Glomerular endothelial cell (primary cell): ENCODE measurements at places on chromosomes 5 and 9. TPM values are rescaled to one million over a fixed set of nuclear protein-coding genes. Genes with fewer than 3 reads are reported as not detected.

DNA sequence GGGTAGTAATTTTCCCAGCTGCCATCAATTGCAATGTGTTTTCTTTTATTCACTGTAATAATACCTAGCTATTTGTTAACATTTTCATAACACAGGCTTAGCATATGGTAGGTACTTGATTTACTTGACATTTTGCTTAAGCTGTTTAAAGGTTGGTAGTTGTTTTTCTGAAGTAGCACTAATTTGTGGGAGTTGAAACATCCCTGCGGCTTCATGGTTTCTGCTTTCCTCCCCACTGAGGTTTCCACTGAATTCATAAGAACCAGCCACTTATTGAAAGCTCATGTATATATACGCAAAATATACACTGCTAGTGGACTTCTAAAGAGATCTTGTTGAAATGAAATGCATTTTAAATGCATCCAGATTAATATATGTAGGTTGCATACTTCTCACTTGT is 559.9 kb downstream of the TLE4 start:
- DNase-seq = no peak

DNA sequence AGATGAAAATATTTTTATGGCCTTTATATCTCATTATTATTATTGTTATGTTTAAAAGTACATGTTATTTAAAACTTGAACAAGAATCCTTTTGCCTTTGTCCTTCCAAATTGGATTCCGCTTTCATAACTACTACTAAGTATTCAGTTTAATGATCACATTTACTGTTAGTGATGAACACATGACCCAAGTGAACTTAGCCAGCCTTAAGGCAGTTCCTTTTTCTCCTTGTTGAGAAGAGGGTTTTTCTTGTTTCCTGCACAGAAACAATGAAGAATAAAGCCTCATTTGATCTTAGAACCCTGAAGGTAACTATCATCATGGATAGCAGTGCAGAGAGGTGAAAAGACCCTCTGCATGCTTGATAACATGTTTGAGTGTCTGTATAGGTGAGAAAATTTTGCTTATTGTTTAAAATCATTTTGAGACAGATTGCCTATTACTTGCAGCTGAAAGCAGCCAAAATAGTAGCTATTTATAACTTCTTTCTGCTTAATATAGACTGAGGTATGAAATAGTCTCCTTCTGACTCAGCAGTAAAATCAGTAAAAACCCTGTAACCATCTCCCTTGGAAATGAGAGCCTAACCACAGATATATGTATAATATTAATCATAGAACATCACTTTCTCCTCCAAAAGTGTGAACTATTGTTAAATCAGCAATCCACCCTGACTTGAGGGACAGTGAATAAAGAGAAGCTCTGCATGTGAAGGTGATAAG is 266.2 kb downstream of the SPATA31D1 start:
- no peak for DNase-seq

DNA sequence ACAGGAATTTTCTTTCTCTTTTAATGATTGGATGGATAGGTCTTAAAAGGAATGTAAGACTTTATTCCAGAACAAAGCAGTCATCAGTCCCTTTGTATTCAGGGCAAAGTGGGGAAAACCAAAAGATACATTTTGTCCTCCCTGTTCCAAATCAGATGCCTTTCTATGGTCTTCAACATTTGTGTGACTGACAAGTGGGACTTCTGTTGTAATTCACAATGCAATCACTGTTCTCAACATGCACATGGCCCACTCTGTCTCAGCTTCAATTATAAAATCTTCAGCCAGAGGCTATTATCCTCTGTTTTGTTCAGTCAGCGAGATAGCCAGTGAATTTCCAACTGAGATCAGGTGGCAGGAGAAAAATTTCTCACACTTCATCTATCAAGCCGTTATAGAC is 95.5 kb upstream of the ERBIN start:
- DNase-seq = no peak

GRCh38 chr9:69140123-69140735 is 33.8 kb upstream of the TJP2 start:
- DNase-seq = no peak

The ALDH1B1 gene
- total RNA-seq = 28.9 and 51.0 TPM in 2 replicates

The ADAMTS19 gene
- total RNA-seq = under 0.01 and 0.48 TPM in 2 replicates

DNA sequence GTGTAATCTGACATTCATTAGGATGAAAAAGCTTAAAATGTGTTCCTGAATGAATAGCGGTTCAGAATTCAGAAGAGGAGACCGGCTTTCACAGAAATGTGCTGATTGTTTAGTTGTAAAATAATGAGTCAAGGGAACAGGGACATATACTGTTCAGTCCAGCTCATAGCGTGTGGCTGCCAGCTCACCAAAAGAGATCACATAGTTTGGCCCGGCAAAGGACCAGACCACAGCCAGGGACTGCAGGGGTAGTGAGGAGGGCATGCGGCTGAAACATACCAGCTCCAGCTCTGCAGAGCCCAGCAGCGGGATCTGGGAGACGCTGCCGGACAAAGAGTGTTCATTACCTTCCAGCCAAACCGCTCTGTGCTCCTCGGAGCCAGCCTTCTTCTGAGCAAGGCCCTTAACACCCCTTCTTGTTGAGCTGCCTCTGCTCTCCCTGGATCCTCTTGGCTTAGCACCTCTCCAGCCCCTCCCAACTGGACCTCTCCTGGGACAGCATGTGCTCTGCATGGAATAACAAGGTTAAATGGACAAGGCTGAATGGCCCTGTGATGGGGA is 116.8 kb upstream of the CNTLN start:
- no peak for DNase-seq

GRCh38 chr9:126697330-126697729 is 83.6 kb downstream of the LMX1B start:
- no peak for DNase-seq

The PALM2AKAP2 gene
- total RNA-seq = 3.9 and 5.3 TPM in 2 replicates

The ANXA2R gene
- 4.1 and 11.2 TPM in 2 replicates for total RNA-seq

DNA sequence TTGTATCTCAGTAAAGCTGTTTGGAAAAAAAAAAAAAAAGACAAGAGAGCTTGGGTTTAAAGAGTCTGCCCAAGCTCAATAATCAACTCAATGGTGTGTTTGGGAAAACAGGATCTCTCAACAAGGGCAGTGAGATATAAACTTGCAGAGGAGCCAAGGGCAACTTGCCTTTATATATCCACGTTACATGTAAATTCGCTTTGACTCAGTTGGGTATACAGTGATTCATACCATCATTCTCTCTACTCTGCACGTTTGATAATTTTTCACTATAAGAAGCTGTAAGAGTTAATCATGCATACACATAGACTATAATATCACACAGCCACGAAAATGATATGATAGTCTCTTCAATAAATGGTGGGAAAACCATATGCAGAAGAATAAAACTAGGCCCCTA is 24.9 kb downstream of the ADAM19 start:
- no peak for DNase-seq

DNA sequence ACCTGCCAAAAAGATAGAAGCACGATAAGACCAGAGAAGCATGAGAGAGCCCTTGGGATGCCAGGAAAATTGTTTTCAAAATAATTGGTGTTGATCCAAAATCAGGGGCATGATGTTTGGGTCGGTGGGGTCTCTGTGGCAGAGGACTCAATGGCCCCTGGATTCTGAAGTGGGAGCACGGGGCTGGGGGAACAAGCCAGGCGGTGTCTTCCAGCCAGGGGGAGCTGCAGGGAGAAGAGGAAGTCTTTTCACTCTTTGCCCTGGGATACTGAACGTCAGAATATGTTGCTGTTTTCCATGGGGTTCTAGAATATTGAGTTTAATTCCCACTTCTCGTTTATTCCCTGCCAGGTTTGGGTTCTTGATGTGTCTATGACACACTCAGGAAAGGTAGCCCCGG is 20.4 kb downstream of the TSPAN17 start:
- no peak for DNase-seq

The BTNL3 gene
- not detected in 2 replicates for total RNA-seq

DNA sequence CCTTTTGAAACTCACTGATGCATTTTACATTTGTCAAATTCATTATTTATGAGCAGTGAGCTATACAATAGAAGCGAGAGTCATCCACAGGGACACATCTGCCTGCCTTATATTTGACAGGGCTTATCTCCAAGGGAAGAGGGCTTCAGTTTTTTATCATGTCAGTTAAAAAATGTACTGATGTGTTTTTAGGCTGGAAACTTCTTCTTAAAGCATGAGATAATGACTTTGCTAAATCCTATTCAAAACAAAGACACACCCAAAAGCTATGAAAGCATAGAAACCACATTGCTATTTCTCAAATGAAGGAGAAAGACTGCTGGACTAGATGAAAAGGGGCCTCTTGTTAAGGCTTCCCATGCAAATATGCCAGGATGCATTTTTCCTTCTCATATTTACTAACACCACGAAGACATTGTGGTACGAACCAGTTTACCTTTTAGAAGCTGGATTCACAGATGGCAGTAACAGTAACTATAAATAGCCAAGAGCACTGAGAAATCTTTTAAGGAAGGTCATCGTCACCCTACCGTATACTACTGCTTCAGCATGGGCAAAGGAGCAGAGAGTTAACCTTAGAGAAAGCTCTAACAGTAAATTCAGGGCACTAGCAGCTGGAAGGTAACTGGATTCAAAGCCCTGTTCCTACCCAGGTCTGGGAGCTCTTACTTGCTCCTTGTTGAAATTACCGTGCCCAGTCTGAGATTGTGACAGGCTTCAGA is 86.3 kb upstream of the IFNK start:
- no peak for DNase-seq

- no peak for DNase-seq
These were observed 73.8 kb upstream of the KLF9 start for GRCh38 chr9:70488098-70488792.

The IFNA2 gene
- total RNA-seq = not detected in 2 replicates

- DNase-seq = no peak
These were observed 1.9 kb upstream of the CDKN2B start for GRCh38 chr9:22010866-22011625.

GRCh38 chr9:95411054-95411892 is 93.8 kb upstream of the FANCC start:
- DNase-seq = no peak

DNA sequence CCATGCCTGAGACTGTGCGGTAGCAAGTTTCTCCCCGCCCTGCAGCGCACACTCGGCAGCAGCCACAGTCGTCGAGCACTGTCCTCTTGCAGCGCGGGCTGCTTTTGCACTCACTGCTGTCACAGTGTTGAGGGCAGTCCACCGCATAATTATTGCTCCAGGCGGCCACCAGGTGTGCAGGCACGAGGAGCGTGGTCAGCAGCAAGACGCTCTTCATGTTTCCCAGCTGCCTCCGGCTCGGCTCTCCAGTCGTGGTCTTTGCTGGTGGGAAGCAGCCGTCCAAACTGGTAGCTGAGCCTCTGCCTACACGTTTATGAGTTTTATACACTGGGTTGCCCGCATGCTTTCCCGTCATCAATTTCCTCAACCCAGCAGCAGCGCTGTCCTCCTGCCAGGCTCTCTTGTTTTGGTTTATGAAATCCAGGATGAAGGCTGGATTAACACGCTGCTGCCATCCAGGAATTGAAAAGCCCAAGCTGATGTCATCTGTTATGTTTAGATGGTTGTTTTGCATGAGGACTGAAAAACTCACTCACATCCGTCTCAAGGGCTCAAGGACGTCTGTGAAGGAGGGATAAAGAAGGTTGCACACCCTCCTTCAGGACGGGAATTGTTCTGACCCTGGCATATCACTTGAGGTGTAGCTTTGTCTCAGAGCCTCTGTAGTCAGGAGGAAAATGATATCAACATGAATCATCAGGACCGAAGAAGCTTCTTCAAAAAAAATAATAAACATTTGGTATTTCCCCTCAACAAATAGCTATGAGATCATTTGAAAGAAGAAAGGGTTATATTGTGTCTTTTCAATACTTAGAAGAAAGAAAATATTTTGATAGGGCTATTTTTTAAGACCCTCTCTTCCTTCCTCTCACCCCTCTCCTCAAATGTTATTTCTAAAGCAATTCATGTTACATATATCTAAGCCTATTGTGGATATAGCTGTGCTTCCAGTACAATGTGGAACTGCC is at the start of gene ESM1:
TSS of gene ESM1 (minus strand) at position 293 of the 968 bp plus-strand sequence. CDS start at position 217, 76 bp downstream.
- peak; percentile 93 for DNase-seq

DNA sequence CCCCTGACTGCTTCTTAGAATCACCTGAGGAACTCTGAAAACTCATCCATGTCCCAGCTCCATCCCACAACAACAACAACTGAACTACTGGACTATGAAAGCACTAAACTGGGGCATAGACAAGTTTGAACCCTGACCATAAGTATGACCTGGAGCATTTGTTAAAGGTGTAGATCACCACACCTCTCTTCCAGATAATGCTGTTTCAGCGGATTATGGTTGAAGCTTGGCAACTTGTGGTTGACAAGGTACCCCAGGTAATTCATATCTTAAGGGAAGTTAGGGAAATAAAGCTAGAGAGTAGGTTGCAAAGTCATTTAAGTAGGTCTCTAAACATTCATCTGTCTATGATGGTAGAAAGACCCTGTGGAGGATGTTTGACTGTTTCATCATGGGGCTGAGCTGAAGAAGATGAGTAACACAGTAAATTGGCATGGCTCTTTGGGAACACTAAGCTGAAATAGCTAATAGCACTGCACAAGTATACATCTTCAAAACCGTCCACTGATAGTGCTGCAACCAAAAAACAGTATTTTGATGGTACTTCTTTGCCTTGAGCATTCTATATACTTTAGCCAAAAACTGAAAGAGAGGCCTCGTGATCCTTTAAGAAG is 80.2 kb downstream of the TMEM174 start:
- no peak for DNase-seq

DNA sequence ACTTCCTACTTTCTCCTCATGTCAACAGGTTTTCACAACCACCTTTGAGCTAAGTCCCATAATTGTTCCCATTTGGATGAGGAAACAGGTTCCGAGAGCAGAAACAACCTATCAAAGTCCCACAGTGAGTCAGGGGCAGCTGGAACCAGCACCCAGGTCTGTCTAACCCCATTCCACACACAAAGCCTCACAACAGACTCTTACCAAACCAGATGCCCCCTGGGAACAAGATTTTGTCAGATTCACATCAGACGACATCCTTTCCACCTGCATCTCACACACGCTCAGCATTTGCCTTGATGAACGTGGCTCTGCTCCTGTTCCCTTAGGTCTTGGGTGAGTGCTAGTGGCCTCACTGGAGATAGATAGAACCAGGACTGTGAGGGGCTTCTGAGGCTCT is 17.0 kb downstream of the SWI5 start:
- no peak for DNase-seq

GRCh38 chr9:10112070-10112469 is 500.7 kb downstream of the PTPRD start:
- DNase-seq = no peak

The WDR31 gene
- total RNA-seq = 0.68 and 0.99 TPM in 2 replicates

GRCh38 chr9:133334161-133334560 is 1.8 kb downstream of the SURF6 start:
- DNase-seq = no peak
